Activated CD8-positive, alpha-beta memory T cell treated with anti-CD3 and anti-CD28 coated beads for 1 hour (primary cell): ENCODE measurements at places on chromosomes 13 and 19.

GRCh38 chr19:52219611-52220010 is 29.8 kb downstream of the PPP2R1A start:
- DNase-seq, result no peak

DNA sequence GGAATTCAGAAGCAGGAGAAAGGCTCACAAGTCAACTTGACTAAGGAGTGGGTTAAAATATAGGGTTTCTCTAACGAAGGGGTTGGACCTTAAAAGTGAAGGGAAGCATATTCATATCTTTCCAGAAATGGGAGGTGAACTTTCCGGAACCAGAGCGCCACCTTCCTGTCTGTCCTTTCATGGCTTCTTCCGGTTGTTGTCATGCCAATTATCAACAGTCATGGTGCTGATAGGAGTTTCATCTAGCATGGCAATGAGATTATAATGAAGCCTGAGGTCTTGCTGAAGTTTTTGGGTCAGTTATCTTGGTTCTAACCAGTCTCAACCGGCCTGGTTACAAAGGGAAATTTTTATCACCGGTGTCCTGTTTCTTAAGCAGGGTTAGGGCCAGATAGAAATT is 162.9 kb upstream of the NBEA start:
- no peak for DNase-seq

- DNase-seq, result peak; percentile 64
These were observed at the start of gene ZNF880 for GRCh38 chr19:52369559-52370340. Gene ZNF880, plus strand, starts transcription at chr19:52369923. Its CDS starts 43 bp downstream, at chr19:52369966.

- no peak for DNase-seq
These were observed 26.4 kb downstream of the CYSLTR2 start for GRCh38 chr13:48679941-48680680.

- peak; percentile 54 for DNase-seq
These were observed 6.3 kb downstream of the PGLYRP1 start for GRCh38 chr19:46016426-46017094.

GRCh38 chr13:67735651-67736050 is 505.5 kb upstream of the PCDH9 start:
- DNase-seq, result no peak
